IPS DF 6.9 (cell line): ENCODE measurements at places on chromosomes 1 and 21.

DNA sequence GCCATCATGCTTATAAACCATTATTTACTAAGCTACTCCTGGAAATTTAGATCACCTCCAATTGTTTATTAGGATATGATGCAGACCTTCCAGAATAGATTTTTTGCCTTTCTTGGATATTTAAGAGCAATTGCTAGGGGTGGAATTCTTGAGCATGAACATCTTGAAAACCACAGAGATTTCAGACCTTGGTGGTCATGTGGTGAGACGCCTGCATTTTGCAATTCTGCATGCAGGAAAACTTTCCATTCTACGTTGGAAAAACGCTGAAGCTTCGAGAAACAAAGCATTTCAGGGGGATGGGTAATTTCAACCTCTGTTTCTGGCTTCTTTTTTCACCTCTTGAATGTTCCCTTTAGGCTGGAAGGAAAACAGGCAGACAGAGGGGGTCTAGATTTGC lies 596.3 kb downstream of the KIF26B start:
- no peak for DNase-seq

DNA sequence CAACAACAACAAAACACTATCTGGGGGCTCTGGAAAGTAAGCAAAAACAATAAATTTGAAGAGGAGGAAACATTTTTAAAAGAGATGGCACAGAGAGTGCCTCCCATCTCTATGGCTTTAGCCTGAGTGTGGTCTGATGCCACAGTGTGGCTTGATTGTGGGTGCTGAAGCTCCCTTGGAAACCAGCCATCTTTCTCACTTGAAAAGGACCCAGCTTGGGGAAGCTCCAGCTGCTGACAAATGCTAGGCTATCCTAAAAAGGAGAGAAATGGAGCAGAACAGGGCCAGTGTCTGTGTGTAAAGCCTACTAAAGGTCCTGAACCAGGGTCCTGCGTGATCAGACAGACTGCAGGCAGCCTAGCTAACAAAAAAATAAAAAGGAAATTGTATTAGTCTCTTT lies 642.0 kb upstream of the PTBP2 start:
- no peak for DNase-seq

- DNase-seq, result no peak
Observed at GRCh38 chr1:33123266-33123665, 42.3 kb downstream of the AZIN2 start.

DNA sequence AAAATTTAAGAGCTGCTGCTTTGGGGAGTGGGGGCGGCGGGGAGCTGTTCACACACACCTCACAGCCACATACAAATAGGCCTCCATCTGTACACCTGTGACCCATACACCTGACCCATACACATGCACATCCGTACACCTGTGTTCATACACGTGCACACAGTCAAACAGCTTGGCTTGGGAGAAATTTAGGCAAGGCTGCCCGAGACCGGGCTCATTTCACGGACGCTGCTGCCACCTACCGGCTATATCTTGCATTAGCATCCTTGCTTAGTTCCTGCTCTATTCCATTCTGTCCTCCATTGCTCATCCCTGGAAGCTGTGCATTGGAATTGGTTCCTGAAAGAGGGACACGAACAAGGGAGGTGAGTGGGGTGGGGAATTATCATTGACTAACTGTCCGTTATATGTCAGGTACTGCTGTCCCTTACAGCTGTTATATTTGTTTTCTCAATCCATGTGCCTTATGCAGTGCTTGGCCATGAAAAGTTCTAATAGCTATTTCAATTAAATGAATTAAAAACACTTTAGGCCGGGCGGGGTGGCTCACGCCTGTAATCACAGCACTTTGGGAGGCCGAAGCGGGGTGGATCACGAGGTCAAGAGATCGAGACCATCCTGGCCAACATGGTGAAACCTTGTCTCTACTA lies 37.1 kb upstream of the EPB41 start:
- peak; percentile 76 for DNase-seq

DNA sequence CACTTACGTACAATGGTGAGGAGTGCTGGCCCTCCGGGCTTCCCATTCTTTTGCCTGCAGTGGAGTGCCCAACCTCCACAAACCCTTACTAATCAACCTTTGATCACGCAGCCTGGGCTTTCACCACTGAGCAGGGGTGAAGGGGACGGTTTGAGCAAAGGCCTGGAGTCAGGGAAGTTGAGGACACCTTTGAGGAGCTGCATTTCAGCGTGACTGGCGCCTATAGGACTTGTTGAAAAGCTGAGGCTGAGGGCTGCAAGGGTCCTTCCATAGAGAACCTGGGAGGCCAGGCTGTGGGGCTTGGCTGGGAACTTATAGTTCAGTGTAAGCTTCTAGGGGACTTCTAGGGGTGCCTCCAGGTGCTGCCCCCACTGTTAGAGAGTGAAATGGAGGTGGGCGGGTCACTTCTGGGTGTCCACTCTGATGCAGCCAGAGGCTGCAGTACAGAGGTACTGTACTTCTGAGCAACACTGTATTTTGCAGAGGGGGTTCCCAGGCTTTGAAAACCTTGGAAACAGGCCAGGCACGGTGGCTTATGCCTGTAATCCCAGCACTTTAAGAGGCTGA lies 9.8 kb downstream of the SYTL1 start:
- DNase-seq, result no peak

- DNase-seq, result no peak
Observed at GRCh38 chr1:2266301-2266975, 38.3 kb downstream of the SKI start.

DNA sequence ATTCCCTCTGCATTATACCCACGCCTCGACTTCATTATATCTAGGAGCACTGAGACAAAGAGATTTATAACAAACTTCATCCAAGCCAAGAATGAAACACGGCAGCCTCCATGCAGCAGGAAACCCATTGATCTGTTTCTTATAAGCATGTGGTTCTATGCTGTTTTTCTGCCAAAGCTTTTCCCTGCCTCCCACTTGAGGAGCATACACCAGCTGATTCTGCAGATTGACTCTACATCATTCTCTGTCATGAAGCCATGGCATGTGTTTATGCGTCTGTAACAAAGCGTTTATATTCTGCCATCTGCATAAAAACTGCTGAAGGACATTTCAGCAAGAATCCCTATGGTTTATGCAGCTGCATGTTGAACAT lies 102.0 kb downstream of the CYYR1 start:
- DNase-seq, result no peak

DNA sequence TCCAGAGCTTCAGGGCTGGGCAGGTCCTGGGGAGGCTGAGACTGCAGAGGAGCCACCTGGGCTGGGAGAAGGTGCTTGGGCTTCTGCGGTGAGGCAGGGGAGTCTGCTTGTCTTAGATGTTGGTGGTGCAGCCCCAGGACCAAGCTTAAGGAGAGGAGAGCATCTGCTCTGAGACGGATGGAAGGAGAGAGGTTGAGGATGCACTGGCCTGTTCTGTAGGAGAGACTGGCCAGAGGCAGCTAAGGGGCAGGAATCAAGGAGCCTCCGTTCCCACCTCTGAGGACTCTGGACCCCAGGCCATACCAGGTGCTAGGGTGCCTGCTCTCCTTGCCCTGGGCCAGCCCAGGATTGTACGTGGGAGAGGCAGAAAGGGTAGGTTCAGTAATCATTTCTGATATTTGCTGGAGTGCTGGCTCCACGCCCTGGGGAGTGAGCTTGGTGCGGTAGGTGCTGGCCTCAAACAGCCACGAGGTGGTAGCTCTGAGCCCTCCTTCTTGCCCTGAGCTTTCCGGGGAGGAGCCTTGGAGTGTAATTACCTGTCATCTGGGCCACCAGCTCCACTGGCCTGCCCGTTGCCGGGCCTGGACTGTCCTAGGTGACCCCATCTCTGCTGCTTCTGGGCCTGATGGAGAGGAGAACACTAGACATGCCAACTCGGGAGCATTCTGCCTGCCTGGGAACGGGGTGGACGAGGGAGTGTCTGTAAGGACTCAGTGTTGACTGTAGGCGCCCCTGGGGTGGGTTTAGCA lies 9.3 kb downstream of the MYBPH start:
- DNase-seq, result no peak

GRCh38 chr1:61290525-61290924 lies 208.2 kb downstream of the NFIA start:
- no peak for DNase-seq

- no peak for DNase-seq
Observed at GRCh38 chr21:19684328-19684727, 1280.7 kb upstream of the TMPRSS15 start.

GRCh38 chr1:165903672-165904071 lies 76.3 kb downstream of the UCK2 start:
- no peak for DNase-seq

DNA sequence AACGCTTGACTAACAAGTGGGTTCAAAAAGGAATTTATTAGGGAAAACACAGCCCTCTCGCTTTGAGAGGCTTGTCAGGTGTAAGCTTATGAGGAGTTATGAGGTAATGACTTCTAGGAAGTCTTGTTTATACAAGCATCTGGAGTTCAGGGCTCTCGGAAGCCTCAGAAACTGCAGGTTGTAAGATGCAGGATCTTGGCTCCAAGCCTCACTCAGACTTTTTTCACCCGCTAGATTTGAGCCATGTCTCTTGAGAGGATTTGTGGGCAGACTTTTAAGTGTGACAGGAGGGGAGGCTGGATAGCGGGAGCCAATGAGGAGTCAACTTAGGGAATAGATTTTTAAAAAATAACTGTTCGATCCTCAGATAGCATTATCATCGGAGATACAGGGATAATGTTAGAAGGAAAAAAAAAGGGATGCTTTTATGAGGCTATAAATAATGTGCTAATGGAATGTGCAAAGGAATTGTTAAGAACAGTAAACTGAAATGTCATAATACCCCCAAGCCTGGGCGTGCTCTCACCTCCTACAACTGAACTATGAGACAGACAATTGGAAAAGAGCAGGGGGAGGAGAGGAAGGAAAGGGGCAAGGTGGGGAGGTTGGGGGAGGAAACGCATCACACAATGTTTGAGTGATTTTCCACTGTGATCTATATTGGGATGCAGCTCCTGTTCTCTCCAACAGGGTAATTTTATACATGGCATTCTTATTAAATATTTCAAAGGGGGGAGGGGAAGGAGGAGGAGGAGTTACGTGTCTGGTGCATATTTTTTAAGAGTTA lies 107.4 kb upstream of the ESRRG start:
- no peak for DNase-seq

DNA sequence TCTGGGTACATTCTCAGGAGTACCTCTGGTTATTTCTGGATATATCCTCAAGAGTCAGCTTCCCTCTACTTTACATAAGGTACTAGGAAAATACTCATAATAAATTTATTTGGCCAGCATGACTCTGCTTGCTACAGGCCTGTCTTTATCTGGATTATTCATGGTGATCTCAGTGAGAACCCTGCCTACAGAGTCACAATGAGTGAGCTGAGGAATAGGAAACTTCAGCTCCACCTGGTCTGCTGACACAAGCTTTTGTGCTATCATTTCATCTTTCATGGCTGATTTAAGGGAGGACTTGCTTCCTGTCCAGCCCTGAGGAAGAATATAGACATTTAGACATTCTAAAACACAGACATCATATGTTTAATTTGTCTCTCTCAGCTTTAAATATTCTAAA lies 19.5 kb upstream of the SUCO start:
- DNase-seq, result no peak

DNA sequence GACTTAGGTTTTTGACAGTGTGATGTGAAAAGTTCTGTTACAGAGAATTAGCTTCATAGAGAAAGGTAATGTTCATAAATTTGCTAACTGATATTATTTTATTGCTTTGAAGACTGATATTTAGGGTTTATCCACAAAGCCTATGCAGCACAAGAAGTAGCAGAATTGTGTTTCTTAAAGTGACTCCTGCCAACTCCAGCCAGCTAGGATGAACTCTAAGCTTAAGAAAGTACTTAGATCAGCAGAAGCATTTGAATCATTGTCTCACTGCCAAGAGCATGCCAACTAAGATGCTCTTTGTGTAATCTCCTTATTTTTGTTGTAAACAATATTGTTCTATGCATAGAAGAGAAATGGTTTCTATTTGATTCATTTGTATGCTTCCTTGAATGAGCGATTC lies 589.4 kb upstream of the ADGRL4 start:
- DNase-seq, result no peak

GRCh38 chr1:55071477-55071876 lies 32.1 kb downstream of the PCSK9 start:
- DNase-seq, result peak; percentile 64

GRCh38 chr1:9066945-9067807 lies 2.3 kb downstream of the SLC2A5 start:
- DNase-seq, result no peak

- no peak for DNase-seq
Observed at GRCh38 chr1:216047811-216048572, 375.3 kb downstream of the USH2A start.

DNA sequence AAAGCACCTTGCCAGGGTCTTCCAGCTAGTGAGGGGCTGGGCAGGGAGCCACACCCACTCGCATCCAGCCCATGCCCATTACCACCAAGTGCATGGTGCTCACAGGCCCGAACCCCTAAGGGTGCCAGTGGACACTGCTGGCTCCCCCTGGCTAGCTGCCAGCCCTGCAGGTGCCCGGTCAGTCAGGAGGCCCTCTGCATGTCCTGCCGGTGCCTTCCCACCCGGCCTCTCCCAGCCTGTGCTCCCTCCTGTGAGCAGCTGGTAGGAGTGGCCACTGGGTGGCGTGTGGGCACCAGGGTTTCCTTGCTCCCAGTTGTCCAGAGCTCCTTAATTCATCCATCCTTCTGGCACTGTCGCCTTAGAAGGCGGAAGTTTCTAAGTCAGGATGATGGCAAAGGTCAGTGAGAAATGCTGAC lies 33.4 kb downstream of the QSOX1 start:
- DNase-seq, result peak; percentile 43

- no peak for DNase-seq
Observed at GRCh38 chr1:6414881-6415626, 4.7 kb downstream of the HES2 start.

DNA sequence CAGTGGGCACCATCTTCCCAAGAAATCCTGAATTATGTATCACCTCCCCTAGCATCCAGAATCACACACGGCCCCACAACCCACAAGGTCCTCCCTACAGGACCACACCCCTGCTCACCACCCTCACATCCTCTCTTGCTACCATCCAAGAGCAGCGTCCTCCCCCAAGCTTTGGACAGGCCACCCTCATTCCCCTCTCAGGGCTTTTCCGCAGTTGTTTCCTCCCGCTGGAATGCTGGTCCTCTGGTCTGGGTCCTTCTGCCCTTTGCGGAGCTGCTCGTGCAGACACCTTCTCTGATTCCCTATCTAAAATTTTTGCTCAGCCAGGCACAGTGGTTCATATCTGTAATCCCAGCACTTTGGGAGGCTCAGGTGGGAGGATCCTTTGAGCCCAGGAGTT lies 56.5 kb downstream of the TOMM20 start:
- DNase-seq, result no peak

GRCh38 chr1:224380003-224380402 lies 23.3 kb downstream of the CNIH4 start:
- no peak for DNase-seq

- DNase-seq, result no peak
Observed at GRCh38 chr1:239527051-239527693, 140.8 kb downstream of the CHRM3 start.

- DNase-seq, result no peak
Observed at GRCh38 chr1:59079434-59080140, 217.3 kb upstream of the FGGY start.

DNA sequence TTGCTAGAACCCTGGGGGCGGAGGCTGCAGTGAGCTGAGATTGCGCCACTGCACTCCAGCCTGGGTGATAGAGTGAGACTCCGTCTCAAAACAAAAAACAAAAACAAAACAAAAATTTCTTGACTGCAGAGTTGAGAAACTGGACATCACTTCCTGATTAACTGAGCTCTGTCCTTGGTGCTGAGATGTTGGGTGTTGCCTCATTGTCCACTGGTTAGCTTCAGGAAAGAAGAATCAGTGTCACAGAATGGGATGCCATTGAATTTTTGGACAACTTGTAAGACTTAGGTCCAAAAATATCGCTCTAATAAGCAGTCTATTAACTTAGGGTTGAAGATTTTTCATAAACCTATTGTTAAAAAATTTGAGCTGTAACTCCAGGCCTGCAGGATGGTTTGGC lies 23.8 kb upstream of the KCNA10 start:
- DNase-seq, result no peak
